MCF 10A (cell line): ENCODE measurements at places on chromosomes 5 and 9. TPM values are rescaled to one million over a fixed set of nuclear protein-coding genes. Genes with fewer than 3 reads are reported as not detected.

GRCh38 chr5:139251281-139251687, 42.3 kb upstream of the MATR3 start:
- no peak for DNase-seq

The NREP gene
- 2.5 and 7.0 TPM in 2 replicates for total RNA-seq

The FAXDC2 gene
- 0.79 and 2.1 TPM in 2 replicates for total RNA-seq

The SPACA9 gene
- 4.4 and 8.0 TPM in 2 replicates for total RNA-seq

The IFNA2 gene
- total RNA-seq: not detected in 2 replicates

The MEIKIN gene
- total RNA-seq: not detected in 2 replicates
